ENCODE measurements at places on chromosomes 2 and 18. TPM values are rescaled to one million over a fixed set of nuclear protein-coding genes. Genes with fewer than 3 reads are reported as not detected.
A peak's percentile ranks its signal among the peaks of the same experiment; 100 is the strongest.

The REG3A gene
- total RNA-seq, result not detected

The VWC2L gene
- total RNA-seq, result not detected

The FAM210A gene
- 14.6 TPM for total RNA-seq

The UPP2 gene
- total RNA-seq, result not detected

The SMAD7 gene
- 4.6 TPM for total RNA-seq

The HOXD10 gene
- total RNA-seq, result not detected

The VWA3B gene
- total RNA-seq, result not detected

The BARD1 gene
- total RNA-seq, result 17.6 TPM

The GRHL1 gene
- total RNA-seq, result 0.85 TPM

DNA sequence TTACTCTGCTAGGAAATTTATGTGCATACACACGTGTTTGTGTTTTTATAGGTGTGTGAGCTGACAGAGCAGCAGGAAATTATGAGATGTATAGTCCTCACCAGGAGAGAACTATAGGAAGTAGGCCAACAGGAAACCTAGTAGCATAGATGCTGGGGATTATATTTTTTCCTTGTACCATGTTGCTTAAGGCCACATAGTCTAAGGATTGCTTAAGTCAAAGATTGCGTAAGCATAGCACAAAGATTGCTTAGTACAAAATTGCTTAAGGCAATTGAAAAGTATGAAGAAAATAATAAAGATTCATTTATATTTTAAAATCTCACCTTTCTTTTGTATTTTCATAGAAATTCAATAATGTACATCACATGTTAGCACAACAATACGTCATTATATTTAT lies 18.7 kb upstream of the CCDC102B start:
- DNase-seq, result no peak
- H3K27ac ChIP-seq, result no peak overlapping the region
- H3K27me3 ChIP-seq, result peaks cover 2% of the 10 kb centered on the region
- H3K4me3 ChIP-seq, result no peak overlapping the region

DNA sequence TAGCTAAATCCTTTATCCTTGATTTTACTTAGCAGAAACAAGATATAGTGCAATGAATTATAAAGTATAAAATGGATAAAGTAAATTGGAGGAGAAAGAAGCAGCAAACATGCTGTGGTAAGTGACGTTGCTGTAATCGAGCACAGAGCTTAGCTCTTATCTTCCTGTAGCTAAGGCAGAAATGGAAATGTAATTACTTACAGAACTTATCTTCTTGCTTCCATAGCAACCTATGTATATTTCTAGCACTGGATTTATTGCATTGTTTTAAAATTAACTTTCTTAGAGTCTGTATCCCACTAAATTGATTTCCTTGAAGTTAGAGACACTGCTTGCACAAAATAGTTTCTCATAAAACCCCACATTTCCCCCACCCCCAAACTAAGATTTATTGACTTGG lies 130.6 kb upstream of the MC4R start:
- H3K36me3 ChIP-seq, result no peaks in the 10 kb centered on the region
- H3K27ac ChIP-seq, result no peak overlapping the region
- no peaks in the 10 kb centered on the region for H3K4me1 ChIP-seq
- DNase-seq, result no peak
- H3K27me3 ChIP-seq, result no peaks in the 10 kb centered on the region
- H3K4me3 ChIP-seq, result no peak overlapping the region

DNA sequence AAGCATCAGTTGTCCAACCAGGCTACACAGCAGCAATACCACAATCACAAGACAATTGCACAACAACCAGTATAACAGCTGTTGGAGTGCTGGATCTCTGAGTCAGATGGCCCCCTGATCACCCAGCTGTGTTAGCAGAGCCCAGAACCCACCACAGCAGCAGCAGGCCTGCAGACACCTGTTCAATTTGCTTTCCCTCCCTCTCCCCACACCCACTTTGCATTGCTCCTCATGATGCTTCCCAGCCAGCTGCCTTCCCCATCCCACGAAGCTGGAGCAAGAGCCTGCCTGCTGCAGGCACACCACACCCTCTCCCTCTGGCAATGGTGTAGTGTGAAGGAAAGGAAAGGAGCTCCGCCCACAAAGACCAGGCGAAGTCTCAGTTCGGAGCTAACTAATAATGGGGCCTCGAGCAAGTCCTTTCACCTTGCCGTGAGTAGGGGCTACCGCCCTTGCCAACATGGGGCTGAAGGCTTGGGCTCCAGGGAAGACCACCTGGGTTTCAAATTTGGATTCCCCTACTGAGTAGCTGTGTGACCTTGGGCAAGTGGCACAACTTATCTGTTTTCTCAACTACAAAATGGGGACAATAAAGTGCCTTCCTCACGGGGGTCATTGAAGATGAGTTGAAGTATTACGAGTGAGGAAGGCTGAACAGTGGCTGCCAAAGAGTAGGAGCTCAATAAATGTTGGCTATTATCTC lies 19.4 kb upstream of the ZBTB7C start:
- peaks cover 14% of the 10 kb centered on the region for H3K27me3 ChIP-seq
- H3K36me3 ChIP-seq, result no peaks in the 10 kb centered on the region
- no peak overlapping the region for H3K27ac ChIP-seq
- no peaks in the 10 kb centered on the region for H3K4me1 ChIP-seq

DNA sequence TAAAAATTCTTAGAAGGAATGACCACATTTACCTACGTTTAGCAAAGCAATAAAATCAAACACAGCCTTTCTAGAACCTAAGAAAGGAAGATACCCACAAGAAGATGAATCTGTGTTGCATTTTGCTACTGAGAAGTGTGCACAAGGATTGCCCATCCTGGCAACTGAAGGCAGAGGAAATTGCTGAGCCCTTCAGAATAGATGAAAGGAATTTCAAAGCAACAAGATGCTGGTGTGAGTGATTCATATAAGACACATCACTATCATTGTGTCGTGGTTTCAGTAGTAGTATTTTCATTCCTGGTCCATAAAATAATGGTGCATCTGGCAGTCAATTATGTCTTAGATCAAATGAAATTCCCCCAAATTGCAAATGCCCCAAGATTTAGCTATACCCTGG lies 48.4 kb upstream of the ANKRD44 start:
- no peaks in the 10 kb centered on the region for H3K4me1 ChIP-seq
- no peaks in the 10 kb centered on the region for H3K27me3 ChIP-seq
- no peak for DNase-seq

DNA sequence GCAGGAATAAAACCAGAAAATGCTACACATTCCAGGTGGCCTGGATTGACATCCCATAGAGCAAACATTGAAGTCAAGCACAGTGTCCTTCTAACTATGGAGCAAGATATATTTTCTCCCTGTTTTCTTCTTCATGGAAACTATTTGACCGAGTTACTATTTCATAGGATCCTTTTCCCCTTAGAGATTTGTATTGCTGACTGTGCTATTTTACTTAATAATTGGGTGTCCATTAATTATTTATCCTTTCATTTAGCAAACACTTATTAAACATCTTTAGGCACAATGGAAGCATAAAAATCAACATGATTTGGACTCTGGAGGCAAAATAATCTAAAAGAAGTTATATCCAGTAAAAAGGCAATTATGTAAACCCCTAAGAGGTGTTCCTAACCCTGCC lies 782.8 kb upstream of the ACVR2A start:
- H3K27ac ChIP-seq, result no peak overlapping the region
- no peaks in the 10 kb centered on the region for H3K4me1 ChIP-seq
- H3K27me3 ChIP-seq, result no peaks in the 10 kb centered on the region
- no peak overlapping the region for H3K4me3 ChIP-seq
- no peak for DNase-seq

- no peak overlapping the region for H3K27ac ChIP-seq
- no peak overlapping the region for H3K4me3 ChIP-seq
- no peaks in the 10 kb centered on the region for H3K36me3 ChIP-seq
Observed at GRCh38 chr2:82330155-82330554, 2025.6 kb upstream of the LRRTM1 start.

- H3K27me3 ChIP-seq, result no peaks in the 10 kb centered on the region
- H3K27ac ChIP-seq, result no peak overlapping the region
- no peaks in the 10 kb centered on the region for H3K4me1 ChIP-seq
- DNase-seq, result no peak
Observed at GRCh38 chr2:80438686-80439085, 134.1 kb upstream of the LRRTM1 start.

DNA sequence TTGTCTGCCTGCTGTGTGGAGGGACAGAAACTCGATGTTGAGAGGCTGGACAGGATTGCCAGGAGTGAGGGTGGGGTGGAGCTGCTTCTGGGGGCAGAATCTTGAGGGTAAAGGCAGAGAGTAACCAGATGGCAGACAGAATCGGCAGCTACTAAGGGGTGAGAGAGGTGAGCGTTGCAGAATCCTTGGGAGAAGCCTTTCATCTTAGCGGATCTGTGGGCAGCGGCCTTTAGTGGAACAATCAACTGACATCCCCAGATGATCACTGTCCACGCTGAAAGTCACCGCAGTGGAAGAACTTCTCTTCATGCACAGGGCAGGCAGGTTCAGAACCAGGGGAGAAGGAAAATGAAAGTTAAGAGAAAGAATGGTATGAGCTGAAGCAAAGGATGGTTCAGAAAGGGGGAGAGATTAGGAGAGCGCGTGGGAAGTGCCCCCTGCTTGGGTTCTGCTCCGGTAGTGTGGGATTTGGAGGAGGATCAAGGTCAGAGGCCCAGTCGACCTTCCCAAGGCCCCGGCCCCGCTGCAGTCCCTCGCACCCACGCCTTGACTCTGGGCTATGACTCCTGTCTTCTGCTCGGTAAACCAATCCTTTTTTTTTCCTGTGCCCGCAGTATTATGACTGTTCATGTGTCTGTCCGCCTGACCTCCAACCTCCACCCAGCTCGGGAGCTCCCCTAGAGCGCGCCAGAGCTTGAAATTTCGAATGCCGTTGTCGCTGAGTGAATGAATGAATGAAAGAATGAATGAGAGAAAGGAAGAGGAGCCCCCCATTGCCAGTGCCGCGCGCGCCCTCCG lies 584 bp downstream of the BOLA3 start:
- no peaks in the 10 kb centered on the region for H3K27me3 ChIP-seq
- no peaks in the 10 kb centered on the region for H3K36me3 ChIP-seq
- H3K27ac ChIP-seq, result no peak overlapping the region
- H3K4me3 ChIP-seq, result peak overlapping the region; percentile 93
- DNase-seq, result peak; percentile 9
- peaks cover 10% of the 10 kb centered on the region for H3K4me1 ChIP-seq

DNA sequence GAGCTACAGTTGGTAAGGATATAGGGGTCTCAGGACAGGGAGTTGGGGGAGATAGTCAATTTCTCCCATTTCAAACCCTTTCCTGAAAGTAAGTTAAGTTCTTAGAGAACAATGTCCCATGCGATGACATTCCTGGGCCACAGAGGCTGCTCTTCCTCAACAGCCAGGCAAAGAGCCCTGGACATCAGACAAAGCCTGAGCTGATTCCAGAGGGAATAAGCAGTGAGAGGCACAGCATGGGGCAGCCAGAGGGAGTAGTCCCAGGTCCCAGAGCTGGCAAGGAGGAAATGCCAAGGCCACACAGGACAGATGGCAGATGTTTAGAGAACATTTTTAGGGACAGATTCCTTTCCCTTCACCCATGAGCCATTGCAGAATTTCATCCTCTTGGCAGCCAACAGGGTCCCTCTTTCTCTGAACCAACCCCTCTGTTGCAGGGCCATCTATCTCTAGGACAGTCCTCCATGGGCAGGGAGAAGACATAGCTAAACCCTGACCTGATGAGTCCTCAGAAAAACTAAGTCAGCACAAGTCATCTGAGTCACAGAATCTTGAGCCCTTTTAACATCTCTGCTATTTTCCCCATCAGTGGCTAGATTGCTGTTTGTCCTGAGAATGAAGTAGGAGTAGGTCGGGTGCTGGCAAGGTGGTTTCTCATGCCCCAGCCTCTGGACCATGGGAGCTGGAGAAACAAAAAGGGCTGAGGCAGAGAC lies 81.6 kb upstream of the STPG4 start:
- DNase-seq, result no peak
- H3K4me1 ChIP-seq, result no peaks in the 10 kb centered on the region
- H3K4me3 ChIP-seq, result no peak overlapping the region
- no peaks in the 10 kb centered on the region for H3K27me3 ChIP-seq
- H3K36me3 ChIP-seq, result no peaks in the 10 kb centered on the region
- no peak overlapping the region for H3K27ac ChIP-seq

DNA sequence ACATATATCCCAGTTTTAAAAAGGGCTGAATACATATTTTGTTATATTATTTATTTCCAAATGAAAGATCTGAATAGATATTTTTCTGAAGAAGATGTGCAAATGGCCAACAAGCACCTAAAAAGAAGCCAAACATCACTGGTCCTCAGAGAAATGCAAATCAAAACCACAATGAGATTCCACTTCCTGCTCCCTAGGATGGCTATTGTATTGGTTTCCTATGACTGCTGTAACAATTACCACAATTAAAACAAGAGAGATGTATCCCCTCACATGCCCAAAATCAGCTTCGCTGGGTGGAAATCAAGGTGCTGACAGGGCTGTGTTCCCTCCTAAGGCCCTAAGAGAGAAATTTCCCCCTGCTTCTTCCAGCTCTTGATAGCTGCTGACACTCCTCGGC lies 23.2 kb downstream of the ABCB11 start:
- peak overlapping the region; percentile 7 for H3K27ac ChIP-seq
- no peaks in the 10 kb centered on the region for H3K27me3 ChIP-seq
- peak; percentile 20 for DNase-seq
- H3K4me1 ChIP-seq, result peaks cover 26% of the 10 kb centered on the region
- no peaks in the 10 kb centered on the region for H3K36me3 ChIP-seq

DNA sequence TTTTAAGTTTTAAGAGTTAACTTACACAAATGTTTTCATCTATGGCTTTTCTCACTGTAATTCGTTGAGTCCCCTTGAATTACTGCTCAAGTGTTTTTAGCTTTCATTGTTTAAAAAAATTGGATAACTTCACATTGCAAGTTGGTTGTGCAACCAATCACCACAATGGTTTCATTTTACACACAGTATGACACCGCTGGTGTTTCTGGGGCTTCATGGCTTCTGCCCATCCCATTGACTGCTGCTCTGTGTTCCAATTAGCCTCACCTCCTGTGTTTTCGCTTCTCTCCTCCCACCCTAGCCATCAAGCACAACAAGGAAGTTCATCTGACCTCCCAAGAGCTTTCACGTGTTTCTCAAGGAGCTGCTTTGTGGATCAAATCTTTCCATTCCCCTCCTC lies 199.1 kb upstream of the CHAC2 start:
- DNase-seq, result no peak
- no peaks in the 10 kb centered on the region for H3K27me3 ChIP-seq
- no peaks in the 10 kb centered on the region for H3K4me1 ChIP-seq
- no peak overlapping the region for H3K27ac ChIP-seq

DNA sequence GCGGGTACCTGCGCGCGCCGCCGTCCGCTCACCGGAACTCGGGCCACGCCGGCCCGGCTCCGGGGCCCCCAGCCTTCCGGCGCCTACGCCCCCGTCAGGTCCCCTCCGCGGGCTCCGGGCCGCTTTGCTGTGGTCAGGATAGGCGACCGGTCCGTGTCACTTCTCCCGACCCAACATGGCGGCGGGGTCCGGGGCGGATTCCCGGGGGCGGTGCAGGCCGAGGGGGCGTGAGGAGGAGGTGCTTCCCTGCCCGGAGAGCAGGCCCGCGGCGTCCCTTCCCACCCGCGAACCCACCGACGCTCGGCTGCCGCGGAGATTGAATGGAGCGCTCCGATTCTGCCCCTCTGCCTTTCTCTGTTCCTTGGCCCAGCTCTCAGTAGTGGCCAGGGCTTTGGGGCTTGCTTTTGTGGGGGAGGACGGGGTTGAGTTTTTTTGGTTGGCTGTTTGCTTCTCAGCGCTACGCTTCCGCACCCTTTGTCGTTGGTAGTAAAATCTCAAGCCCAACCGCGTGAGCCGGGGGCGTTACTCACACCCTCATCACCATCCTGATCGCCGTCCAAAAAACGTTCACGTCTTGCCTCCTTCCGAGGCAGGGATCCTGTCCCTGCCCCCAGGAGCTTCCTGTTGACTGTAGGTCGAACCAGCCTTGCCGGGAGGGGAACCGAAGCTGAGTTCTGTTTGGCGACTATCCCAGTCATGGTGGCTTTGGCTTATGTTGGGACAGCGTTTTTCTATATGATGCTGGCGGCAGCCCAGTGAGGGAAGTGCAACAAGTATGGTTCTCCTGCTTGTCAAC lies 532 bp upstream of the YES1 start:
- peak; percentile 88 for DNase-seq
- peak overlapping the region; percentile 90 for H3K27ac ChIP-seq
- no peaks in the 10 kb centered on the region for H3K36me3 ChIP-seq
- H3K4me3 ChIP-seq, result peak overlapping the region; percentile 99
- no peaks in the 10 kb centered on the region for H3K27me3 ChIP-seq
